ENCODE measurements at places on chromosomes 2 and 18. TPM values are rescaled to one million over a fixed set of nuclear protein-coding genes. Genes with fewer than 3 reads are reported as not detected.

GRCh38 chr2:43585708-43586107, 10.1 kb downstream of the THADA start:
- no peaks in the 10 kb centered on the region for H3K36me3 ChIP-seq
- H3K27me3 ChIP-seq, result peaks cover 2% of the 10 kb centered on the region
- no peak overlapping the region for H3K4me3 ChIP-seq
- no peak overlapping the region for H3K27ac ChIP-seq
- DNase-seq, result no peak

The ST6GAL2 gene
- 10.9 TPM for total RNA-seq

- H3K4me1 ChIP-seq, result peaks cover 3% of the 10 kb centered on the region
- peaks cover 9% of the 10 kb centered on the region for H3K27me3 ChIP-seq
- H3K4me3 ChIP-seq, result no peak overlapping the region
- no peak overlapping the region for H3K27ac ChIP-seq
- H3K36me3 ChIP-seq, result peaks cover 13% of the 10 kb centered on the region
- no peak for DNase-seq
These were observed 61.8 kb downstream of the BIN1 start for GRCh38 chr2:127044977-127045661.

DNA sequence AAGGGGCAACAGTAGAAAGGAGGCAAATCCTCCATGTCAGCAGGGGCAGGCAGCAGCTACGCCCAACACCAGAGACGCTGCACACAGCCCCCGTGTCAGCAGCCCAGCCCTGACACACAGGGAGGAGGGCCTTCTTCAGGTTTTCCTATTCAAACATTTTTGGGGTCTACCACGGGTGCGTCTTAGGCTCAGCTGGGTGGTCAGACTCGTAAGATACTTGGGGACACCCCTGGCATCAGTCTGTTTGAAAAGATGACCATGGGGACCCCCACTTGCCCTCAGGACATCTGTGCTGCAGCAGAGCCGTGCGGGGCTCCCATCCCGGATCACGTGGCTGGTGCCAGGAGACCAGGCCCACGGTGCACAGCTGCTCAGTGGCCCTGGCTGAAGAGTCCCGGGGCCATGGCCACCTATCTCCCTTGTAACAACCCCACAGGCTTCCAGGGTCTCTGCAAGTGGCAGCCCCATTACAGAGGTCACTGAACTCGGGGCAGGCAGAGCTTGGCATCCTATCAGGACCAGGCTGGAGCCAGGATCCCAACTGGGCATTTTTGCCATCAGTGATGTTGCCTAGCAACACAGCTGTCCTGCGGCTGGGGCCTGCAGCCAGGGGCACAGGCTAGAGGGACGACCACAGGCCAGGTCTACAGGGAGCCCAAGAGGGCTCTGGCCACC, 82.5 kb downstream of the EDAR start:
- DNase-seq, result no peak
- H3K4me1 ChIP-seq, result no peaks in the 10 kb centered on the region
- H3K27me3 ChIP-seq, result no peaks in the 10 kb centered on the region
- H3K27ac ChIP-seq, result no peak overlapping the region

GRCh38 chr18:12410081-12410481, 2.4 kb downstream of the PRELID3A start:
- no peaks in the 10 kb centered on the region for H3K36me3 ChIP-seq
- no peak for DNase-seq

The PER2 gene
- 5.5 TPM for total RNA-seq

The RNU2-63P gene
- total RNA-seq, result 6.9 TPM
